ENCODE measurements at places on chromosomes 5 and 9. TPM values are rescaled to one million over a fixed set of nuclear protein-coding genes. Genes with fewer than 3 reads are reported as not detected.

Gene TXNDC8
- total RNA-seq: not detected

Gene IL3
- total RNA-seq: not detected

- H3K27ac ChIP-seq: peak overlapping the region; percentile 71
- peaks cover 77% of the 10 kb centered on the region for H3K4me1 ChIP-seq
- no peak for DNase-seq
- no peak overlapping the region for H3K4me3 ChIP-seq
- no peaks in the 10 kb centered on the region for H3K27me3 ChIP-seq
- peaks cover 6% of the 10 kb centered on the region for H3K36me3 ChIP-seq
These were observed 11.0 kb upstream of the FAM120AOS start for GRCh38 chr9:93464395-93464794.

DNA sequence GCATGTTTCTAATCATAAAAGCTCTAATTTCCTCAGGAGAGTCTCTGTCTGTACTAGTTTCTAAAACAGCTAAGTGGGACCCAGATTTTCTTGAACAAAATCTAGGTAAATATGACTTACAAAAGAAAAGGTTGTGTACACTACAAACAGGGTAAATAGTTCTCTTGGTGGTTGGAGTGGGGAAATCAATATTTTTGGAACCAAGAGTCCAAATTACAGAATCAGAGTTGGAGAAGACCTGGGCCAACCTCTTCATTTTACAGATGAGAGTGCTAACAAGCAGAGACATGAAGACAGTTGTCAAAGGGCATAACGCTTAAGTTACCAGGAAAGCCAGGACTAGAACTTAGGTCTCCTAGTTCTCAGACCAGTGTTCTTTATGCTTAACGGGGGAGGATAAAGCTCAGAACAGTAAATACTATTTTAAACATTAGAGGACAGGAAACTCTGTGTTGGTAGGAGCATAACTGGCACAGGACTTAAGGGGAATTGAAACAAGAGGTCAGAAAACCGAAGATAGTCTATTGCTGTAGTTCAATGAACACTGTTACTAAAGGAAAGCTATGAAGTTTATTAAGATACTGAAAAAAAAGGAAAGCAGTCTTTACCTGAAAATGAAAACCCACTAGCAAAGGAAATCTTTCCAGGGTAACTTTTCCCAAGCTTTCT is 9.3 kb upstream of the GOLGA1 start:
- H3K36me3 ChIP-seq: peaks cover 4% of the 10 kb centered on the region
- no peaks in the 10 kb centered on the region for H3K27me3 ChIP-seq
- no peak overlapping the region for H3K4me3 ChIP-seq
- H3K4me1 ChIP-seq: no peaks in the 10 kb centered on the region
- DNase-seq: no peak

DNA sequence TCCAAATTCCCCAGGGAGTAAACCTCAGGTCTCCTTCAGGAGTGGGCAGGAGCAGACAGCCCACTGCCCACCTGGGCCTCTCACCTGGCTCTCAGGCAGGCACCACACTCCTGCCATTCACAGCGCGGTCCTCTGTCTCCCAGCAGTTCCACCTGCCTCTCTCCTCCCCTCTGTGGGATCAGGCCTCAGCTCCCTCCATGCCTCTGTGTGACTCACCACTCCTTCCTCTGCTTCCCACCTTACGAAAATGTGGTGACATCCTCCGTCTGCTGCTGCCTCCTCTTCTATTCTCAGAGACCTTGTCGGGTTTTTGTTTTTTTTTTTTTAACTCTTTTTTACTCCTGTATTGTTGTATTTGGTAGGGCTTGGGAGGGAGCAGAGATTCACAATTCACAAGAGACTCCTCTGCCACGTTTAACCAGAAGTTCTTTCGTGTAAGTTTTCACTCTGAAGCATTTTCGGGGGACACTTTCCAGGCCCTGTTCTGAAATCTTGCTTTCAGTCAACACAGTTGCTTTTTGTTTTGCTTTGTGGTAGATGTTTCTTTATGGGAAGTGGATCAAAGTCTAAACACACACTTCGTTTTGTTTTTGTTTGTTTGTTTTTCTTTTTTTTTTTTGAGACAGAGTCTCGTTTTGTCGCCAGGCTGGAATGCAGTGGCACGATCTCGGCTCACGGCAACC is 21.1 kb upstream of the CDKN2AIPNL start:
- no peaks in the 10 kb centered on the region for H3K4me1 ChIP-seq
- H3K4me3 ChIP-seq: no peak overlapping the region
- no peak overlapping the region for H3K27ac ChIP-seq
- peaks cover 12% of the 10 kb centered on the region for H3K27me3 ChIP-seq
